Activated naive CD4-positive, alpha-beta T cell treated with Interleukin-2 at 50 U/mL for 16 hours (primary cell): ENCODE measurements at places on chromosomes 6 and 20.

GRCh38 chr20:44287272-44288097, 23.5 kb downstream of the FITM2 start:
- no peak for DNase-seq

DNA sequence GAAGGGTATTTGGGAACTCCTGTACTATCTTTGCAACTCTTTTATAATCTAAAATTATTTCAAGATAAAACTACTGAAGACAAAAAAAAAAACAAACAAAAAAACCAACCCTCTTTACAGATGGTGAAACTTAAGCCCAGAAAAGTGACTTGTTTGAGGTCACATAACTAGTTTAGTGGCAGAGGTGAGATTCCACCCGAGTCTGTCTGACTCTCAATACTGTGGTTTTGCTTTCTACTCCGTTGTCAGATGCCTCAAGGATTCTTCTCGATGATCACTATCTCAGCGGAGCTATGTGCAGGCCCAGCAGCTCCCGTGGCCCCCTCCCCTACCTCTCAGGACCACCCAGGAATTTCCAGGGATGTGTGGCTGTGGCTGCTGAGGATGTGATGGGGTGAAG, 36.1 kb upstream of the KCNB1 start:
- no peak for DNase-seq

GRCh38 chr6:81682858-81683620, 69.4 kb downstream of the TENT5A start:
- DNase-seq, result no peak

GRCh38 chr6:3739311-3739897, 12.1 kb downstream of the PXDC1 start:
- DNase-seq, result no peak

DNA sequence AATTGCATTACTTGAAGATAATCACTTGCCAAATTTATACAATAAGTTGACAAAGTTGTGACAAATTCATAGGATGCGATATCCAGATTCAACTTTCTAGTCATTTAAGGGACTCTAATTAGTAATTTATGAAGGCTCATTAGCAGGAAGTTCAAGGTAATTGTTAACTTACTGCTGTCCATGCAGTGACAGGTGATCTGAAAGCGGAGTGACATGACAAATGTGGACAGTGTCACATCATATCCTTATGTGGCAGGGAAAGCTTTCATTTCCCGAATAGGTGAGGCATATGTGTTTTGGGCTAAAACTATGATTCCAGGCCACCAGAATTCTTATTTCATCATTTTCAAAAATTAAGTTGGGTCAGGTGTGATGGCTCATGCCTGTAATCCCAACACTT, 115.9 kb upstream of the BMP2 start:
- DNase-seq, result no peak

GRCh38 chr6:168124158-168124557, 45.1 kb upstream of the FRMD1 start:
- no peak for DNase-seq

GRCh38 chr20:46056027-46056833, 27.2 kb downstream of the SLC12A5 start:
- no peak for DNase-seq
